ENCODE measurements at places on chromosomes 2 and 18.

DNA sequence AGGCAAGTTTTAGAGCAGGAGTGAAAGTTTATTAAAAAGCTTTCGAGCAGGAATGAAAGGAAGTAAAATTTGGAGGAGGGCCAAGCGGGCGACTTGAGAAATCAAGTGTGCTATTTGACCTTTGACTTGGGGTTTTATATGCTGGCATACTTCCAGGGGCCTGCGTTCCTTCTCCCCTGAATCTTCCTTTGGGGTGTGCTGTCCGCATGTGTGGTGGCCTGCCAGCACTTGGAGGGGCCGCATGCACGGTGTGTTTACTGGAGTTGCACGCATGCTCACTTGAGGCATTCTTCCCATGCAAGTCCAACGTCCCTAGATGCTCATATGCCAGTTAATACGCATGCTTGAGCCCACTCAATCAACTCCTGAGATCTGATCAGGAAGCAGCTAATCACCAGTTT is 78.3 kb upstream of the MAP4K4 start:
- DNase-seq: no peak

DNA sequence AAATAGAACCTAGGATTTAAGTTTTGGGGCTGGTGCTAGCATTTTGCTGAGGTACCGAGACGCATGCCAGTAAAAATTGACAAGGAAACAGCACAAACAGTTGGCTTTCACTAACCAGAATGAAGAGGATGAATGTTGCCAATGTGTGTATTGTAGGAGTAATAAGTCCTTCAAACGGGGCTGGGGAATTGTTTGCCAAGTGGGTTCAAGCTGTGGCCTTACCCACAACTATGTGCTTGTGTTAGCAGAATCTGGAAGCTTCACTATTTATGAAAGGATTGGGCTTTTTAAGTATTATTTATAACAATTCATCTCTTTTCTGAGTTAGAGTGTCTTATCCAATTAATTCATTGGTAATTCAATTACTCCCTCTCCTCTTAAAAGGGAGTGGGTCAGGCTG is 15.0 kb upstream of the KIF5C start:
- DNase-seq: no peak

GRCh38 chr2:53939656-53940055 is 31.1 kb downstream of the PSME4 start:
- DNase-seq: no peak

DNA sequence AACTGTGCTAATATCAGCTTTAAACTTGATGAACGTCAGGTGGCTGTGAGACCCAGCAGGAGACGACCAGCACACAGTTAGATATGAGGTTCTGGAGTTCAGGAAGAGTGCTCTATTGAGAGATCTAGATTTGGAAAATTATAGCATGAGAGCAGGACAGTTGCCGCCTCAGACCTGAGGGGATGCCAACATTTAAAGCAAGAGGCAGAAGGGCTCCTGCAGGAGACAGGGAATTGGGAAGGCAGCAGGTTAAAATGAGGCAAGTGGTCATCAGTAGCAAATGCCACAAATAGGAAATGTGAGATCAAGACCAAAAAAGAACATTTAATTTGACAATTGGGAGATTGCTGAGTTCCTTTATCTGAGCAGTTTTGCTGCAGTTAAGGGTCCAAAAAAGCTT is 471.9 kb downstream of the TGIF1 start:
- DNase-seq: no peak

GRCh38 chr18:8860845-8861642 is 155.7 kb downstream of the MTCL1 start:
- no peak for DNase-seq

DNA sequence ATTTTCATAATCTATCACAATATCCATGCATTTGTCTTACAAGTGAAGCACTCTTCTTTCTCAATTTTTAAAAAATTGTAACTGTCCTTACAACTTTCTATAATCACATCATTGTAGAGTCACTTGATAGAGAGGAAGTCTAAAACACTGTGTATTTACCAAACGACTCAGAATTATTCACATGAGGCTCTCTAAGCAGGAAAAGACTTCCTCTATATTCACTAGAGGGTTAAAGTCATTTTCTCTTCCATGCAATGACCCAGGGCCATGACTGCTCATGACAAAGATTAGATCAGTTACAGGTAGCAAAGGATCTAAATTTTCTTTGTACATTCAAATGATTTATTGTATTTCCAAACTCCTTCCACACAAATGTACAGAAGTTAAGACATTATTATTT is 9.0 kb upstream of the SLC1A4 start:
- no peak for DNase-seq

GRCh38 chr18:79988071-79988450 is 302 bp downstream of the TXNL4A start:
- DNase-seq: peak; percentile 61

GRCh38 chr2:102520009-102520408 is 47.0 kb downstream of the SLC9A4 start:
- peak; percentile 12 for DNase-seq

- no peak for DNase-seq
Measured at GRCh38 chr2:213065583-213066442, 85.6 kb downstream of the IKZF2 start.

DNA sequence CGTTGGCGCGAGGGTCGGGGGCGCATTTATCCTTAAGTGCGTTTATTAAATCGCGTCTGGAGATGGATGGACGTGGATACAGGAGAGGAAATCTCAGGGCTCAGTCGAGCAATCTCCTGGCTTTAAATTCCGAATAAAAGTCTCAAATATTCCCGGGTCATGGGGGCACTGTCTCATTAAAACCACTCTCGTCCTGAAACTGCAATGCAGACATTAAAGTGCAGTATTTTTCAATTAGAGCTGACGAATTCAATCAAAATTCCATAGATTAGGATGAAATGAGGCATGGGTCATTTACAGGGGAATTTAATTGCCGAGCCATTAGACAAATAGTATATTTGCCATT is 10.7 kb upstream of the GBX2 start:
- no peak for DNase-seq

GRCh38 chr2:9139491-9140443 is 66.8 kb upstream of the ASAP2 start:
- DNase-seq: peak; percentile 53

GRCh38 chr18:62979176-62979575 is 263.8 kb downstream of the PHLPP1 start:
- DNase-seq: no peak

DNA sequence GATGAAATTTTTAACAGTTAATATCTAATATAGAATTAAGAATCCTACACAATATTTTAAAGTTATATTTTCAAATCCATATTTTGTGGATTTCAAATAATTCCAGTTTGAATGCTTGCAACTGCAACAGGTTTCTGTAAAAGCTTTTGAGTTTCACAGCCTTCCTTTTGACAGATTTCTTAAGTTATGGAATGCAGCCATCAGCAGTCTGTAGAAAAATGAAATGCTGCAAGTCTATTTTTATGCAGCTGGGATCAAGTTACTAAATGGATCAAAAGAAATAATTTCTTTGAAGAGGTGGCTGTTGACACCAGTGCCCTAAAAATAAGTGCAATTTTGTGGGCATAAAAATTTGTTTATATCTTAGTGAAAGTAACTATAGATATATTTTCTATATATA is 657.2 kb downstream of the NRXN1 start:
- DNase-seq: no peak

GRCh38 chr18:35117951-35118411 is 76.8 kb downstream of the MAPRE2 start:
- DNase-seq: no peak

DNA sequence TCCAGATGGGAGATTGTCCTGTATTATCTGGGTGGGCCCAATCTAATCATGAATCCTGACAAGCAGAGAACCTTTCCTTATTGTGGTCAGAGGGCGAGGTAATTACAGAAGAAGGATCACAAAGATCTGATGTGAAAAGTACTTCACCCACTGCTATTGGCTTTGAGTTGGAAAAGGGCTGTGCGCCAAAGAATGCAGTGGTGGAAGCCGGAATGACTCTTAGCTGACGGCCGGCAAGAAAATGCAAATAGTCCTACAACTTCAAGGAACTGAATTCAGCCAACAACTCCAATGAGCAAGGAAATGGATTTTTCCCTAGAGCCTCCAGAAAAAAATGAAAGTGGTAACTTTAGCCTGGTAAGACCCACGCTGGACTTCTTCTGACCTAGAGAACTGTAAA is 67.3 kb downstream of the CTNNA2 start:
- no peak for DNase-seq

GRCh38 chr2:140737006-140737405 is 1393.8 kb downstream of the LRP1B start:
- no peak for DNase-seq

All from CD4-positive, alpha-beta T cell treated with Interleukin-17A for 1 hour (primary cell).